Activated CD8-positive, alpha-beta memory T cell treated with anti-CD3 and anti-CD28 coated beads for 1 hour (primary cell): ENCODE measurements at places on chromosomes 3 and 15.

DNA sequence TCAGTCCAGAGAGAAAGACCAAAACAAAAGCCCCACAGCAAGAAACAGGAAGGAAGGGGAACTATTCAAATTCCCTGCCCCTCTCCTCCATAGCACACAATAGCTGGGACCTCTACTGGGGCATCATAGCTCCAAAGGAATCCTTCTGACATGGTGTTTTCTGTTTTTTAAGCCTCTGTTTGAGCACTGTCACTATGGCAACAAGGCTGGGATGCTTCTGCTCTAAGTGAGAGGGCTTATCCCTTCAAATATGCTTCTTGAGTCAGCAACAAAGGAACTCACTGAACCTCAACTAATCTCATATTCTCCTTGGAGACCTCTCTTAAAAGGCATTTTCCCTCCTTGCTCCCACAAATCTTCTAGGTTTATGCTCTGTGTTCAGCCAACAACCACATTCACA is 40.5 kb downstream of the MYLK start:
- DNase-seq, result no peak

DNA sequence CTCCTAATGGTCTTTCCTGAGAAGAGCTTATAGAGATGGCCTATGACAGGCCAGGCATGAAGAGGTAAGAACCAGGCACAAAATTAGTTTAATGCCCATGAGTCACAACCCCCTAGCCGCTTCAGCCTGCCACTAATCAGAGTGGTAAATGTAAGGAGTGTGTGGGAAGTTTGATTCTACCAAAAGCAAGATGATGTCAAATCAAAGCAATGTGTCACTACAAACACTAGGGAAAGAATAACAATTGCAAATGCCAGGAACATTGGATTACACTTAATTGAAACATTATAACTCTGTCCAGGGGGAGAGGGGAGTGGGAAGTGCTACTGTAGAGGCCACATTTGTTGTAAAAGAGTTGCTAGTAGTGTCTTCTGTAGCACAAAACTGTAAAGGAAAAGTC is 596.6 kb upstream of the AGTR1 start:
- no peak for DNase-seq

GRCh38 chr3:12394569-12395271 is 89.6 kb upstream of the TSEN2 start:
- no peak for DNase-seq

GRCh38 chr3:135895734-135896121 is 69.8 kb upstream of the PPP2R3A start:
- no peak for DNase-seq

DNA sequence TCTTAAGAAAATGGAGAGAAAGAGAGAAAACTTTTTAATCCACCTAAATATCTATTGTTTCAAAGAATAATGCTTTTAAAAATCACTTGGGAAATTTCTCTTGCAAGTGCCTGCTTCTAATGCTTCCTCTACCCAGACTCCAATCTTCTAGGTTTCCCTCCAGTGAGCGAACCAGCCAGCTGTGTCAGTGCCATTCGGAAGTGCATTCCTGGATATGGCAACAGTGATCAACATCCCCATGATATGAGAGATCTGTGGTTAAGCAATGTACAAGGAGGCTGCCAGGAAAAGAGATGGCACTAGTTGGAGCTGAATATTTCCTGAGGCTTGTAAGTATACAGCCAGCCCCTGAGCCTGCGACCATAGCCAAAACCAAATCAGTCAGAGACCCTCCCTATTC is 53.3 kb upstream of the KCNMB2 start:
- no peak for DNase-seq

DNA sequence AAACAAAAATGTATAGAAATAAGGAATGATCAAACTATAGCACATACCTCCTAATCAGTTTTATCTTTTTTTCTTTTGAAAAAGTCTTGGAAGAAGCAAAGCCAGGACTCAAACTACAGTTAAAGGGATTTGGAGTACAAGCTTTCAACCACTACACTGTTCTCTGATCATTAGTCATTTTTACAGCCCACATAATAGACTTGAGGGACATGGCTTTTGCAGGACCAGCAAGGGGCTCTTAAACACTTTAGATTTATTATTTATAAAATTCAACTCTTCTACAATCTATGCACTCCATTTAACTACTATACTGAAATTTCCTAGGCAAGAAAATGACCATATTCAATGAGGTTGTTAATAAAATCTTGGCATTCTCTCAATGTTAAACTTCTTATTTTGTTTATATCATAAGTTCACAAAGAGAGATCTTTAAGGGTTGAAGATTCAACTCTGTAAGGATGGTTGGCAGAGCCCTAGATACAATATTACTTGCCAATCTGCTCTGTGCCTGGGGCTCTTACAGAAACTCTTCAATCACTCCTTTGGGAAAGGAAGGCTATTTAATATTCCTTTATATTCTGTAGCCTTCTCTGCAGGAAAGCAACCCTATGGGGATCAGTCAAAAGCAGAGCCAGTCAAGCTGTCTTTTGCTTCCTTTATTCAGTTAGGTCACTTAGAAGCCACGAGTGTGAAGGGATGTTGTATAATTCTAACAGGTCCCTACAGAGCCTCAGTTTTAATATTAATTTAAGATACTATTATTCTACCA is 557.7 kb upstream of the SGO1 start:
- no peak for DNase-seq

- no peak for DNase-seq
Observed at GRCh38 chr3:46845397-46845859, 17.8 kb downstream of the MYL3 start.

DNA sequence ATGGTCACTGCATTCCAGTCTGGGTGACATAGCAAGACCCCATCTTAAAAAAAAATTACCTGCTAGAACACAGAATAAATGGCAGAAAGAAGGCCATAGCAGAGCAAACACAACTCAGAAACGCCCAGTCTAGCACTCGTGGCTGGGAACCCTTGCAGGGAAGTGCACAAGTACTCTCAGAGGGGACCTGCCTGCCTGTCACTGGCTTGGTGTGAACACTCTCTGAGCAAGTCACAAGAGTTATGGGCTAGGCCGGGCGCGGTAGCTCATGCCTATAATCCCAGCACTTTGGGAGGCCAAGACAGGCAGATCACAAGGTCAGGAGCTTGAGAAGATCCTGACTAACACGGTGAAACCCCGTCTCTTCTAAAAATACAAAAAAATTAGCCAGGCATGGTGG is 17.2 kb downstream of the SFMBT1 start:
- no peak for DNase-seq

- no peak for DNase-seq
Observed at GRCh38 chr3:162015856-162016255, 519.2 kb downstream of the OTOL1 start.

- no peak for DNase-seq
Observed at GRCh38 chr3:149245738-149246451, 24.3 kb upstream of the CP start.

GRCh38 chr15:53586799-53587198 is 172.7 kb downstream of the WDR72 start:
- no peak for DNase-seq

DNA sequence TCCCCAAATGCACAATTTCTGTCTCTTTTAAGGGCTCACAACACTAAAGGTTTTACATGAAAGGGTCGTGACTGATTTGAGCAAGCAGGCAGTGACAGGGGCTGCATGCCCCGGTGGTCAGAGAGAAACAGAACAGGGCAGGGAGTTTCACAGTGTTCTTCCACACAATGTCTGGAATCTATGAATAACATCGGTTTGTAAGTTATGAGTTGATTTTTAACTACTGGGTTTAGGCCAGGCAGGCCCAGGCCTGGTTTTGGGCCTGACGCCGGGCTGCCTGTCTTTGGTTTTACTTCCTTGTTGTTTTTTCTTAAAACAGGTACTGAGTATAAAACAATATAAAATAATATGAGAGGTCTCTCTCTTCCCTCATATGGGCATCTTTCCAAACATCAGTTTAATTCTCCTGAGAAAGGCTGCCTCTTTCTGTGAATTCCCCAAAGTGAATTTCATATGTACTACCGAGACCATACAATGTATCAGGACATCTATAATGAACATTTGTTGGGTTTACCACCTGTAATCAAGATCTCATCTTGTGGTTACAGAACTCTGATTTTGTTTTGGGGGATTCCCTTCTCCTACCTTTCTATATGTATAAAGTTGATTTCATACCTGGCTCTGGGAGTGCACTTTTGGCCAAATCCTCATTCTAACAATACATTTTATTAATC is 74.4 kb downstream of the CD200 start:
- DNase-seq, result no peak

- no peak for DNase-seq
Observed at GRCh38 chr3:16286161-16286560, 21.1 kb downstream of the OXNAD1 start.

DNA sequence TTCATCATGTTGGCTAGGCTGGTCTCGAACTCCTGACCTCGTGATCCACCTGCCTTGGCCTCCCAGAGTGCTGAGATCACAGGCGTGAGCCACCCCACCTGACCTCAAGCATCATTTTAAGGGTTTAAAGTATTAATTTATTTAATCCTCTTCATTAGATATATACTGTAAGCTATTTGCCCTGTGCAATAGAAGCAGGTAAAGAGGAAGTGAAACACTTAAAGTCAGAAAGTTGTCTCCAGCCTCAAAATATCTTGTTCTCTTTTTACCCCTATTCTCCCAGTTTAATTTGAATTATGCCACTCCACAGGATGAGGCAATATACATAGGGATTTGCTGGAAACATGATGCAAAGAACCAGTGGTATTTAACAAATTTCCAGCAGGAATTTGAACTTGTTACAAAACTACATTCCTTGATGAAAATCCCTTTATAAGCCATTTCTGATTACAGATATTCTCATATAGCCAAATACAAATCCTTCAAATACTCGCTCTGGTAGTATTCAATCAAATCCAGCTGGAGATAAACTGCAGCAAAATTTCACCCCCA is 2.0 kb downstream of the NDUFB5 start:
- no peak for DNase-seq
